Epithelial cell of prostate (primary cell): ENCODE measurements at places on chromosomes 5 and 9.

DNA sequence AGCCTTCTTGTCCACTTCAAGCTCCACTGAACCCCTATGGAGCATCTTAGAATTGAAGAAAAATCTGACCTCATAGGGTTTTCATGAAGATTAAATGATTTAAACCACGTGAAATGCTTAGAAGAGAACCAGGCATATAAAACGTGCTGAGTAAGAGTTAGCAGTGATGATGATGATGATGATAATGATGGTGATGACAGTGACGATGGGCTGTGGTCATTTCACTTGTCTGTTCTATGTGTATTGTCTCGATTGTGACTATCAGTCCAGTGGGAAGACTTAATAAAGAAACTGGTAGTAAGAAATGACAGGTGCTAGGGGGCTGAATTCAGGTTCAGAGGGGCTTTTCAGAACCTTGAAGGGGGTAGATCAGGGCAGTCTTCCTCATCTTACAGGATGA lies 45.1 kb upstream of the CDKN2AIPNL start:
- no peak for DNase-seq

DNA sequence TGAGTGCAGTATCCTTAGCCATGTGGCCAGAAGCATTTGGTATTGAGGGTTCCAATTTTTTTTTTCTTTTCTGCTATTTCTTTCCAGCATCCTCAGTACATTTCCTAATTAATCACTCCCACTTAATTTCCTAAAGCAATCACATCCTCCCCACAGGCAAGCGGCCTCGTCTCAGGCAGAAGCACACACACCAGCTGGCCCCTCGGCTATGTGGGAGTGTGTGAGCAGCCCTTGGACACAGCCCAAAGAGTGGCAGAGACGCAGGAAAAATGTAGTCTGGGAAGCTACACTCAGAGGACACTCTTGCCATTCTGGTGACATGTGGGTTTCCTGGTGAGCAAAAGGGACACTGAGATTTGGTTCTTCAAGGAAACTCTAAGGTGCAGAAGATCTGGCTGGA lies 20.7 kb downstream of the SLIT3 start:
- no peak for DNase-seq

DNA sequence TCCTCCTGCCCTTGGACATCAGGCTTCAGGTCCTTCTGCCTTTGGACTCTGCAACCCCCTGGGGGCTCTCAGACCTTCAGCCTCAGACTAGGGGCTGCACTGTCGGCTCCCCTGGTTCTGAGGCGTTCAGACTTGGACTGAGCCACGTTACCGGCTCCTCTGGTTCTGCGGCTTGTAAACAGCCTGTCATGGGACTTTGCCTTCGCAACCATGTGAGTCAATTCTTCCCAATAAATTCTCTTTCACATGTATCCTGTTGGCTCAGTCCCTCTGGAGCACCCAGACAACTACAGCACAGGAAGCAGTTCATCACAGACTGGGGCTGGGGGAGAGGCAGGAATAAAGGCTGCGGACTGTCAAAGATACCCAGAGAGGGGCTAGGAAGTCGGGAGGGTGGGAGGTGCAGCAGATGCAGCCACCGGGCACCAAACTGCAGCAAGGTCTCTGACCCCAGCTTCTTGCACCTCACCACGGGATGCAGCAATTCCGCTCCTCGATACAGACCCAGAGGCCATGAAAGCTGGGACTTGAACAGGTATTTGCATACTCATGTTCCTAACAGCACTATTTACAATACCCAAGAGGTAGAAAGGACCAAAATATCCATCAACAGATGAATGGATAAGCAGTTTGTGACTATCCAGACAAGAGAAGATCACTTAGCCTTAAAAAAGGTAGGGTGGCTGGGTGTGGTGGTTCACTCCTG lies 100.8 kb downstream of the COL23A1 start:
- DNase-seq: no peak

- DNase-seq: no peak
Observed at GRCh38 chr5:88248743-88249540, 19.7 kb downstream of the TMEM161B start.

DNA sequence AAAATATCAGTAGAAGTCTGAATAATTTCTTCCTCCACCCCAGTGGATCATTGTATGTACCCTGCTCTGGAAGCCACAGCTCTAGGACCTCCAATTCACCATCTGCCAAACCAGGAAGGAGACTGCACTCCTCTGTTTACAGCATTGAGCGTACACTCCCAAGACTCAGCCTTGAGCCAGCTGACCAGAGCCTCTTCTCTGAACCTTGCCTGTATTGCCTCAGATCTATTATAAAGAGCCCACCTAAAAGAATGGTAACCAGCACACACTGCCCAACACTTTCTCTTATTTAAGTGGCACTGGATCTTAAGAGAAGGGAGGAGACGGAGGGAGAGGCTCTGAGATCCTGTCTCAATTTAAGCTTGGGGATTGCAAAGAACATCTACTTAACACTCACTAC lies 217.8 kb upstream of the RASEF start:
- DNase-seq: no peak

DNA sequence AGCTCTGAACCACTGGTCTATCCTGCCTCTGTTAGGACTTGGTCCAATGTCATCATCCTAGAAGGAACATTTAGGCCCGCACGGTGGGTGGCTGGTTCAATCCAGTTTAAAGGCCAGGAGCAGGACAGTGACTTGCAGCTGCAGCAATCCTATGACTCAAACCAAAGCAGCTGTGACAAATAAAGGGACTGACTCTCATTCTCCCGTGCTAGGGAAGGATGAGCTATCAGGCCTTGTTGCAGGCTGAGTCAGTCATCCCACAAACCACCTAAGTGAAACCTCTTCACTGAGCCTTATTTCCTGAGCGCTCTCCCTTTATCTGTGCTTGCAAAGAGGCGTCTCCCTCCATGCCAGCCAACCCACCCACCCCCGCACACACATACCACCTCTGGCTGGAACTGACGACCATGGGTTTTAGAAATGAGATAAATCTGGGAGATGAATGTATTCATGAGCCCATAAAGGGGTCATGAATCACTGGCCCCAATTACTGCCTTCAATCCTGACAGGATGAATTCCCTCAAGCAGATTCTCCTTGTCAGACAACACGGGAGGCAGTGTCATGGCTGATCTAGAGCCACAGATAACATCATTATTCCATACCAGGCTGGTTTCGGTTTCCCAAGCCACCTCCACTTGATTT lies 93.4 kb downstream of the KCNIP1 start:
- DNase-seq: peak; percentile 91

DNA sequence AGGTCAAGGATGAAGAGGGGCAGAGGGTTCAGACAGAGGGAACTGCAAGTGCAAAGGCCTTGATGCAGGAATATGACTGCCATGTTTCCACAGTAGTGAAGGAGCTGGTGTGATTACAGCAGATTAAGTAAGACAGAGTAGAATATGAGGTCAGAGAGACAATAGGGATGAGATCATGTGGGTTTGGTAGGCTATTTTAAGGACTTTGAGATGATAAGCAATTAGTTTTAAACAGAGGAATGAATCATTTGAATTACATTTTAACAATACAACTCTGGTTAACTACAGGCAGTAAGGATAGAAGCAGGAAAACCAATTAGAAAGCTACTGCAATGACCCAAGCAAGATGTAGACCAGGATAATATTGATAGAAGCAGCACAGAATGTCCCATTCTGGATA lies 7.7 kb downstream of the CENPK start:
- no peak for DNase-seq

DNA sequence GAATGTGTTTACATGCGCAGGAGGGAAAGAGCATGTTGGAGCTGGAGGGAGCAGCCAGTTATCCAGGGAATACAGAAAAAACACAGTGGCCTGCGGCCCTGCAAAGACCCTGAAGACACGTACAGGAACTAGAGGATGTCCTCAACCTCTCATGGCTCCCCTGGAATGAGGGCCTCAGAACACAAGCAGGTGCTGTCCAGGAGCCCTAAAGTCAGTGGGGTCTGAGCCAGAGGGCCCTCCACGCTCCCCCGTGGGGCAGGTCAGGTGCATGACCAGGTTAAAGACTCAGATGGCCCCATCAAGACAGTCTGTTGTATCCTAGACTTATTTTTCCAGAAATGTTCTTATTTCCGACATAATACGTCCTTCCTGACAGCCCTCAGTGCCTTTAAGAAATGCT lies 106.9 kb downstream of the ROR2 start:
- no peak for DNase-seq

GRCh38 chr5:130871346-130872086 lies 293.5 kb downstream of the HINT1 start:
- no peak for DNase-seq

DNA sequence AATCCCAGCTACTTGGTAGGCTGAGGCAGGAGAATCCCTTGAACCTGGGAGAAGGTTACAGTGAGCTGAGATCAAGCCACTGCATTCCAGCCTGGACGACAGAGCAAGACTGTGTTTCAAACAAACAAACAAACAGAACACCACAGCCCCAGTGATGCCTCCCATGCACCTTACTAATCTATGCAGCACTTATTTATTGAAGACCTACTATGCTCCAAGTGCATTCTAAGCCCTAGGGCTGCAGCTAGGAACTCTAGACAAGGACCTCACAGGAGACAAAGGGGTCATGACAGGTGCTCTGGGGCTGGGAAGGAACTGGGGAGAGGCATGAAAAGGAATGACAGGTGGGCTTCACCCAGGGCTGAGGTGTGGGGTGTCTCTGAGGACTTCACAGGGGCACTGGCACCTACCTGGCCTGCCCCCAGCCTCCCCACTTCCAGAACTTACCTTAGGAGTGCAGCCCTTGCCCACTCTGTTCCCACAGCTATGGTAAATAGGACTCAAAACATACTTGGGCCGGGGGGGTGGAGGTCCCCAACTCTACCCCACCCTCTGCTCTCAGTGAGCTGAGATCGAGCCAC lies 69.4 kb downstream of the C9orf50 start:
- DNase-seq: no peak

GRCh38 chr5:168093200-168093910 lies 198.1 kb upstream of the WWC1 start:
- no peak for DNase-seq

DNA sequence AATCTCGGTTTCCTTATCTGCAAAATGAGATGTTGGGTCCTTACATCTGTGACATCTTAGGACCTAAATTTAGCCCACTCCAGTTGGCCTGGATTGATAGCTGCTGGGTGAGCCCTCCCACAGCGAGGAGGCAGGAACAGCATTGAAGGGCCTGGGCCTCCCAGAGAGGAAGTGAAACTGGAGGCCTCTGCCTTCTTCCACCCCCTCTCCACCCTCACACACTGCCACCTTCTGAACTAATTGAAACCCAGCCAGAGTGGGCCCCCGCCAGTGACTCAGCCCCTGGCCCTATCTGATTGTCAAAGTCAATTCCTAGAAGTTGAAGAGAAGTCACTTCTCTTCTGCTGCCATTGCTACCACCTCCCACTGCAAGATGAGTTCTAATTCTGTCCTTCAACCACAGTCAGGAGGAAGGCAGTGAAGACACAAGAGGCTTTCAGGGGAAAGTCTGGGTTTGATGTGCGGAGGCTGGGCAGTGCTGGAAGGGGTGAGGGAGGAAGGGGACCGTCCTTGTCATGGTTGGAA lies 55.2 kb upstream of the NEK6 start:
- no peak for DNase-seq

- no peak for DNase-seq
Observed at GRCh38 chr5:18018472-18018871, 384.2 kb downstream of the TAF11L14 start.

- no peak for DNase-seq
Observed at GRCh38 chr5:172506251-172506650, 51.9 kb upstream of the SH3PXD2B start.

DNA sequence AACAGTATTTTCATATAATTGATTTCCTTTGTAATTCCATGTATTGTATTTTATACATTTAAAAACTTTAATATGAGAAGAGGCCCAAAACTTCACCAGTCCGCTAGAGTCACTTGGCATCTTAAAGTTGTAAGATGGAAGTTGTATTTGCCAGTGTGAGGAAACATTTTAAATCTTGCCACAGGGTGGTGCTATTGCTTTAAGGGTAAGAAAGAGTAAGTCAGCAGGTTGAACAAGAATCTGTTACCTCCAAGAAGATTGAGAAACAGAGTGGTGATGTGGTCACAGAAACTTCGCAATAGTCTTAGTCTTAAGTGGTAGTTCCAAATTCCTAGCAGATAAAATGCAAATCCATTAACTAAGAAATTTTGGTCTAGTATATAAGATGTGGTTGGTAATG lies 39.8 kb upstream of the RANBP6 start:
- peak; percentile 89 for DNase-seq

DNA sequence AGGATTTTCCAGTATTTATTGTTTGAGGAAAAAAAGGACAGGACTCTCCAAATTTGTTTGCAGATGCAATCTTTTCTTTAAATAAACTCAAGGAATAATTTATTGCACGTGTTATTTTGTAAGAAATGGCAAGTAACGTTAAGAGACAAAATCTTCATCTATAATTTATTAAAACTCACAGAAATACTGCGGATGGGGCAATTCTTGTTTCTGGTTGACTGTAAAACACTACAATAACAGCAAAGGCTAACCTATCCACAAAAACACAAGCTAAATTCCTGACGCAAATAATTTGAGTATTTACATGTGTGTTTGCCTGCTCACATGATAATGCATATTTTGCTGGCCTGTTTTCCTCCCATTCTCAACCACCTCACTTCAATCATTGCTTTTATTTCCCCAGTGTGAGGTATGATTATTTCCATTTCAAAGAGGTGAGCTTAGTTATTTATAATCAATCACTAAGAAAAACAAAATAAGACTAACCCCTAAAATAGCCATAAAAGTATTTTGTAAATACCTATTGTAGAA lies 619.4 kb downstream of the PDE4D start:
- DNase-seq: no peak

DNA sequence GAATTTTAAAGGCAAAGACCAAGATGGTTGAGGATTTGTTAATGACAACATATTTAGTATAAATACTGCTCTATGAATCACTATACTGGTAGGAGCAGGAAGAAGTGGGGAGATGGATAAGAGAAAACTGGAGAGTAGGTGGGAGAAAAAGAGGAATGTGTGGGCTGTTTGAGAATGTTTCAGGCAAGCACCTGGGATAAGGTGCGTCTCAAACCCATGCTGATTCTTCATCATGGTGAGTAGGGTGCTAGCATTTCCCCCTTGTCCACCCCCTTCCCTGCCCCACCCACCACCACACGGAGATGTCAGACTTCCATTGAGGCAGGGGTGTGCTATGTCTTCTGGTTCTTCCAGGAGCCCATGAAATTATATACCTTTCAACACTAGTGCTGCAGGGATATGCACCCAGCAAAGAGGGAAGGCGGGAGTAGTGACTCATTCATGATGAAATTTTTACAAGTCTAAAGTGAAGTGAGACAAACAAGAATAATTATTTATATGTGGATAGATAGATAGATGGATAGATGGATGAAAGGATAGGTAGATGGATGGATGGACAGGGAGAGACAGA lies 54.3 kb downstream of the MTX3 start:
- no peak for DNase-seq

- no peak for DNase-seq
Observed at GRCh38 chr5:116046823-116047222, 14.6 kb downstream of the ARL14EPL start.

DNA sequence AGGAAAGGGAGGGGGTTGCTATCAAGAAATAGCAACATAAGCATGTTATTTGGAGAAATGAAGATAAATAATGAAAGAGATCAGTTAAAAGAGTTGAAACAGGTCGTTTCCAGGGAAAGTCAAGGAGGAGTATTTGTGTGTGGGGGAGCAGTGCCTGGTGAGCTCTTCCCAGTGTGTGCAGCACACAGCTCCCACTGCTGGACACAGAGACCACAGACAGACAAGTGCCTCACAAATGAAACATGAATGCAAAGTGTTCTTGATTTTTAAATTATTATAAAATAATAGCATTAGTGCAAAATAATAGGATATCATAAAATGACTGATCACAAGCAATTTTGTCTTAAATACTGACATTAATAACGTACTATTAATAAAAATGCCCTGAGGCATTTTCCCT lies 40.8 kb downstream of the LIFR start:
- DNase-seq: no peak

GRCh38 chr5:95729115-95730010 lies 1.8 kb upstream of the RHOBTB3 start:
- DNase-seq: no peak
